ENCODE measurements at places on chromosomes 11 and 22.

- no peak for DNase-seq
Measured at GRCh38 chr11:8017071-8017470, 29.9 kb downstream of the EIF3F start.

GRCh38 chr11:115884800-115885534 is 380.8 kb upstream of the CADM1 start:
- DNase-seq: no peak

- DNase-seq: no peak
Measured at GRCh38 chr11:16364254-16364653, 7.9 kb upstream of the SOX6 start.

DNA sequence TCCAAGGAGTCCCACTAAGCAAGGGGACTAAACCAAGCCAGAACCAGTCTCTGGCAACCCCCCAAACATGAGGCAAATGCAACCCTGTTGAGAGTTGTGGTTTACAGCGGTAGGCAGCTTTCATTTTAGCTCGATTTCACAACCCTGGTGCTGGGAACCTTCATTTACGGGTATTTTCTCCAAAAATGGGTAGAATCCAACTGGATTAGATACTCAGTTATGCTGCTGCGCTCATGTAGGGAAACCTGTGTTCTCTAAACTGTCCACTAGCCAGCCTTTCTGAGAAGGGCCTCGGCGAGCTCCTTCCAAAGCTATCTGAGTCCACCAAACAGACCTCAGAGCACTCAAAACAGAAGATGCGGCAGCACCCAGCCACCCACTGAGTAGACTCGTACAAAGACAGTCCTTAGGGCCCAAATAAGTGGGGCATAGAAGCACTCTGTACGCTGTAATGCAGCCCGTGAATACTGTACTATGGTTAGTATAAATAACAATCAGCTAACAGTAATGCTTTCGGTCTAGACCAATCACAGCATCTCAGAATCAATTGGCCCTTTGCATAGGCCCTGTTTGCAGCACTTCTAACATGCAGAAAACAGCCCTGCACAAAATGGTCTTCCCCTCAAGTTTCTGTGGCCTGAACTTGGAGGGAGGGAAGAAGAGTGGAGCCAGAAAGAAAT is 104.7 kb downstream of the ETS1 start:
- DNase-seq: no peak

DNA sequence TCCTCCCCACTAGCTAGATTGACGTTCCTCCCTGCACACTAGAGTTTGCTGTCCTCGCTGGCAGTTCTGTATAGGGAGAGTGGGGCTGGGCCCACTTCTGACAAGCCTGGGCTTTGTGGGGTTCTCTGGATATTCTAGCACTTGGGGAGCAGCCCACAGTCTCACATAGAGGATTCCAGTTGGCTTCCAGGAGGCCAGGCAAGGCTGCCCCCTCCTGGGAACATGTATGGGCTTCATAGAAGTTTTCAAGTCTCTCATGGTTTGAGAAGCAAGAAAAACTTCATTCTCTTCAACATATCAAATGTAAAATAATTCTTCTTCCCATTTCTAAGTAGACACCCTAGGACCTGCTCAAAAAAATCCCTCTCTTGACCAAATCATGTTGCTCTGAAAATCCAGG is 87.5 kb downstream of the NAV2 start:
- DNase-seq: no peak

- DNase-seq: no peak
Measured at GRCh38 chr11:77908835-77909234, 85.6 kb downstream of the INTS4 start.

All from HEK293T (cell line).